Heart left ventricle (tissue), 16 donors: ENCODE measurements at places on chromosomes 11 and 22. TPM values are rescaled to one million over a fixed set of nuclear protein-coding genes. Genes with fewer than 3 reads are reported as not detected.

GSTT2 gene
- not detected for total RNA-seq

IFITM1 gene
- 277 TPM for total RNA-seq

ANO5 gene
- 51.6 TPM for total RNA-seq

OR5P2 gene
- total RNA-seq: not detected

OTOG gene
- not detected for total RNA-seq

SDHAF2 gene
- 34.5 TPM for total RNA-seq

TTC36 gene
- total RNA-seq: 1.6 TPM

RASL10A gene
- 5.8 TPM for total RNA-seq

LMO1 gene
- total RNA-seq: 4.1 TPM
